A549 treated with CORT108297 at 1 μM for 4 hours (cell line): ENCODE measurements at places on chromosomes 12 and 14. TPM values are rescaled to one million over a fixed set of nuclear protein-coding genes. Genes with fewer than 3 reads are reported as not detected.

The INSM2 gene
- 0.02 to 0.08 TPM (median 0.07 TPM) in 3 of 5 replicates, not detected in the others for total RNA-seq

The SLC5A8 gene
- total RNA-seq, result not detected in 5 replicates

The TTC9 gene
- 1.9 to 2.4 TPM (median 2.2 TPM) in 5 replicates for total RNA-seq

The DENR gene
- total RNA-seq, result 54.1 to 70.8 TPM (median 55.3 TPM) in 5 replicates

The TAS2R42 gene
- total RNA-seq, result not detected in 5 replicates

The SAMD15 gene
- 1.7 to 2.7 TPM (median 2.1 TPM) in 5 replicates for total RNA-seq

The FAM90A1 gene
- 0.03 to 0.10 TPM (median 0.07 TPM) in 5 replicates for total RNA-seq

The ESRRB gene
- total RNA-seq, result 0.17 to 0.38 TPM (median 0.23 TPM) in 5 replicates

The SPX gene
- 1.9 to 2.9 TPM (median 2.5 TPM) in 5 replicates for total RNA-seq

The CLEC4D gene
- total RNA-seq, result not detected in 5 replicates

The SLCO1B1 gene
- total RNA-seq, result 0.35 to 0.46 TPM (median 0.42 TPM) in 5 replicates

The PRB2 gene
- not detected in 5 replicates for total RNA-seq

The AKAP5 gene
- 0.29 to 0.41 TPM (median 0.40 TPM) in 5 replicates for total RNA-seq

The GPR162 gene
- total RNA-seq, result 0.27 to 0.57 TPM (median 0.42 TPM) in 5 replicates

The CLEC9A gene
- total RNA-seq, result not detected in 5 replicates

The GAS2L3 gene
- 5.7 to 9.2 TPM (median 8.5 TPM) in 5 replicates for total RNA-seq

The DEPDC4 gene
- total RNA-seq, result 1.2 to 1.8 TPM (median 1.3 TPM) in 5 replicates

The SLC39A5 gene
- total RNA-seq, result 0.09 TPM in 2 of 5 replicates, not detected in the others

The SYT1 gene
- total RNA-seq, result 5.0 to 7.2 TPM (median 5.7 TPM) in 5 replicates

The CLEC4E gene
- total RNA-seq, result 0.27 to 0.47 TPM (median 0.36 TPM) in 4 of 5 replicates, not detected in the other

The DLK1 gene
- 0.25 to 0.46 TPM (median 0.38 TPM) in 5 replicates for total RNA-seq

The TROAP gene
- total RNA-seq, result 75.6 to 99.1 TPM (median 87.2 TPM) in 5 replicates

The IL26 gene
- not detected in 5 replicates for total RNA-seq

The GOLT1B gene
- 88.8 to 96.2 TPM (median 92.5 TPM) in 5 replicates for total RNA-seq

The GPR84 gene
- not detected in 5 replicates for total RNA-seq

The REP15 gene
- 0.34 to 0.62 TPM (median 0.51 TPM) in 5 replicates for total RNA-seq

The NINJ2 gene
- total RNA-seq, result 0.30 to 0.89 TPM (median 0.71 TPM) in 5 replicates

The SLC10A1 gene
- total RNA-seq, result not detected in 5 replicates

The KRT83 gene
- 3.4 to 6.5 TPM (median 5.6 TPM) in 5 replicates for total RNA-seq

The CBLN3 gene
- total RNA-seq, result 0.81 to 1.5 TPM (median 1.4 TPM) in 5 replicates

The SLC16A7 gene
- 0.08 to 0.20 TPM (median 0.15 TPM) in 5 replicates for total RNA-seq

The TULP3 gene
- total RNA-seq, result 16.9 to 23.1 TPM (median 21.2 TPM) in 5 replicates

The RCOR1 gene
- total RNA-seq, result 20.6 to 27.8 TPM (median 25.4 TPM) in 5 replicates

The TC2N gene
- total RNA-seq, result 0.54 to 0.70 TPM (median 0.64 TPM) in 5 replicates

The C3AR1 gene
- total RNA-seq, result not detected in 5 replicates

The AMIGO2 gene
- total RNA-seq, result 94.6 to 163 TPM (median 140 TPM) in 5 replicates

The TMEM19 gene
- 30.9 to 37.9 TPM (median 33.3 TPM) in 5 replicates for total RNA-seq
